ENCODE measurements at places on chromosomes 5 and 9. TPM values are rescaled to one million over a fixed set of nuclear protein-coding genes. Genes with fewer than 3 reads are reported as not detected.

ARL10 gene
- 46.0 TPM for total RNA-seq

PCA3 gene
- not detected for total RNA-seq

PPP1R26 gene
- total RNA-seq, result 27.9 TPM

TMEM232 gene
- total RNA-seq, result 5.7 TPM

NIM1K gene
- 0.22 TPM for total RNA-seq

ANKRD31 gene
- 1.4 TPM for total RNA-seq

MAMDC2 gene
- total RNA-seq, result 0.58 TPM

NRG2 gene
- 2.8 TPM for total RNA-seq

ZNF879 gene
- total RNA-seq, result 8.6 TPM

S100Z gene
- 0.32 TPM for total RNA-seq

LCN1 gene
- total RNA-seq, result not detected

AQP7 gene
- total RNA-seq, result 1.7 TPM

ENTPD2 gene
- total RNA-seq, result 5.2 TPM

MYMK gene
- total RNA-seq, result not detected

CACNA1B gene
- 0.75 TPM for total RNA-seq

NUTM2G gene
- total RNA-seq, result not detected

PCDHA1 gene
- total RNA-seq, result not detected

KCTD16 gene
- total RNA-seq, result 3.9 TPM

ABO gene
- 2.0 TPM for total RNA-seq

SPINK13 gene
- not detected for total RNA-seq

FLT4 gene
- 1.8 TPM for total RNA-seq

SLC12A7 gene
- 33.6 TPM for total RNA-seq

PCDHA5 gene
- total RNA-seq, result 3.6 TPM

DNAH5 gene
- 0.34 TPM for total RNA-seq

SPINK6 gene
- total RNA-seq, result not detected

ZBED3 gene
- total RNA-seq, result 25.8 TPM

TTC1 gene
- total RNA-seq, result 36.7 TPM

QRFP gene
- total RNA-seq, result not detected

TNFAIP8 gene
- 26.5 TPM for total RNA-seq

SDHA gene
- 86.3 TPM for total RNA-seq

RXFP3 gene
- not detected for total RNA-seq

SPINK7 gene
- total RNA-seq, result not detected

SLC27A6 gene
- total RNA-seq, result 28.4 TPM

NMUR2 gene
- 1.9 TPM for total RNA-seq

TRAPPC13 gene
- total RNA-seq, result 21.8 TPM

PCDHGC5 gene
- 2.6 TPM for total RNA-seq

ACOT12 gene
- not detected for total RNA-seq

RLN1 gene
- 0.80 TPM for total RNA-seq
